ENCODE measurements at places on chromosomes 2 and 18.

DNA sequence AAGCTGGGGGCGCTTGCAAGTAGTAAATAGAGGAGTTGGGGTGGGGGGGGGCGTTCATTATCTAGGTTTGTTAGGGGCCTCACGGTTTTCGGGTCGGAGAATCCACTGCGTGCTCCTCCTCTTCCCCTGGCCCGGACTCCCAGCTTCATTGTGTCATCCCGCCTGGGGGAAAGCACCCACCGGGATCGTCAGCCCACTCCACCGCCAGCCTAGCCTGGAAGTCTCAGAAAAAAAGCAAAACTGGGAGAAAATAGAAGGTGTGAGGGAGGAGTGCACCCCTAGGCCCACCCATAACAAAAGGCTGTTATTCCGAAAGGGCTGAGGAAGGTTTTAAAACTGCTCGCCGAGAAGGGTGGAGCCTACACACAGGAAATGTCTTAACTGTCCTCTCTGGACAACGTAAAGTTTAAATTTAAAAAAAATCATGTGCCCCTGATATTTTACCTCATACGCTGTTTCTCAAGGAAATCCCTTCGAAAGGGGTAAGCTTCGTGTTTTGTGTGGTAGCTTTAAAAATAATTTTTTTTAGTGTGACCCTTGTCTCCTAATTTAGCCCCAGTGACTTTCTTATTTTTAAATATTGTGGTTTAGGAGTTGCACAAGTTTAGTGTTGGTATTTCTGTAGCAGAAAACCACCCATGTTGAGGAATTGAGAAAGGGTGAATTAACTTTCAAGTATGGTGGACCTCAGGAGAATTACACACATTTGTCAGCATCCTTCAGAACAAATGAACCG lies 104.2 kb downstream of the SPTBN1 start:
- peak; percentile 51 for DNase-seq

DNA sequence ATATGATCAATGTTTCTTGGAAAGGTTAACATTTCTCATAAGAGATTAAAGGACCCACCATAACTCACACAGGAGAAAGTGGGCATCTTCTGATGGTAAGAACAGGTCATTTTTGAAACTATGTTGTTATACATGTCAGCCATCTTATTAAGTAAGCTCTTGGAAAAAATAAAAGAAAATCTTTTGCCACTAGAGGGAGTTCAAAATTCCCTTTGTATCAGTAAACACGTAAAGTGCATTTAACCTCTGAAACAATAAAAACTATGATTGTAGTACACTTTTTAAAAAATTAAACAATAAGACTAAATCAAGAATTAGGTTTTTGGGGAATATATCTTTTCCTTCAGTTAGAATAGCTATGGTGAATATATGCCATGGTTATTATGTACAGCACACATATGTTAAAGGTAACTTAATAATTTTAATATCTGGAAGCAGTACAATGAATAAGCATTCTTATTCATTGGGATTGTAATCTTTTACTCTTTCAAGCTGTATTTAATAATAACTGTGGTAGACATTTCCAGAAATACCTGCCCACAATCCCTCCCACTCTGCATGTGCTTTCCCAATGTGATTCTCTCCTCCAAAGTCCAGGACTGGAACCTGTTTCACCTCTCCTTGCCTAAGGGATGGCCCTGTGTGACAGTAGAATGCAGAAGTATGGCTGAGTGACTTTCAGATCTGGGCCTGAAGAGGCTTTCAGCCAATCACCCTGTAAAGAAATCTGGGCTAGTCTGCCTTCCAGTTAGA lies 64.2 kb downstream of the RBMS1 start:
- DNase-seq = no peak

GRCh38 chr2:55155764-55156281 lies 76.3 kb downstream of the CLHC1 start:
- DNase-seq = no peak

- no peak for DNase-seq
Observed at GRCh38 chr2:11839916-11840315, 93.5 kb downstream of the LPIN1 start.

Data from activated CD4-positive, alpha-beta T cell treated with anti-CD3 and anti-CD28 coated beads, Interleukin-2, amount 50 U/mL, for 48 hours (primary cell).